ENCODE measurements at places on chromosomes 5 and 9. TPM values are rescaled to one million over a fixed set of nuclear protein-coding genes. Genes with fewer than 3 reads are reported as not detected.

C9orf50 gene
- polyA plus RNA-seq = 0.23 TPM

GARIN3 gene
- not detected for polyA plus RNA-seq

TAF11L10 gene
- polyA plus RNA-seq = not detected

SAXO1 gene
- 0.65 TPM for polyA plus RNA-seq

ANKDD1B gene
- 0.15 TPM for polyA plus RNA-seq

- DNase-seq = no peak
Measured at GRCh38 chr5:168660691-168661090, 81.5 kb upstream of the PANK3 start.

PLPPR1 gene
- not detected for polyA plus RNA-seq

GRCh38 chr9:81112627-81113452 is 576.5 kb downstream of the TLE1 start:
- no peak for DNase-seq

PAPPA gene
- 8.2 TPM for polyA plus RNA-seq
